Chondrocyte (in vitro differentiated cells): ENCODE measurements at places on chromosomes 1 and 21. TPM values are rescaled to one million over a fixed set of nuclear protein-coding genes. Genes with fewer than 3 reads are reported as not detected.

DNA sequence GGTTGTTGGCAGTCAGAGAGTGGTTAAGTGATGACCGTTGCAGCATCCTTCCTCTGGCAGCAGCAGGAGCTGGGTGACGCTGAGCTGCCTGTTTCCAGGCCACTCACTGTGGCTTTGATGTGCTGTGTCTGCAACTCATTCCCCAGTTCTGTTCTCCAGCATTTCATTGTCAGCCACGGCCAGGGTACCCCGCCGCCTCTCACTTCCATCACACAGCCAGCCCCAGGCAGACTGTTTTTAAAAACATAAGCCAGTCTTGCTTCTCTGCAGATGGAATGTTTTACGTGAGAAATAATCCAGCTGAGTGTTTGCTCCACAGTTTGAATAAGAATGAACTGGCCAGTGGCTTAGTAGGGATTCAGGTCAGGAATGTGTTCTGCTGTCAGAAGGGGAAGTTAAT is 21.5 kb upstream of the ST6GALNAC3 start:
- no peak for DNase-seq

DNA sequence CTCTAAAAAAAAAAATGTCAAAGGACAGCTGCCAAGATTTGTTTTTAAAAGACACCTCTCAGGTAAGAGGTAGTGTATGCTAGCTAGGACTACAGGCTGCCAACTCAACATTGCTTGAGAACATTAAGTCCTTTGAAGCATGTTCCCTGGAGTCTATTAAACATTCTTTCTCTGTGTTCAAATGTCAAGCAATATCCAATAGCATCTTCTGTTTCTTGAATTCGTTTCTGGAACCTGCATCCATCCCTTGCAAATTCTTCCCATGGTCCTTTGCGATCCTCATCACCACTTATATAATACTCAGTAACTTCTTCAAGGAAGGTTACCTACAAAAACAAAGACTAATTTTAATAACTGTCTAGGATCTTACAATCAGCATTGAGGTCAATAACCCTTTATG is 5.6 kb downstream of the PPP1R15B start:
- DNase-seq = no peak

The BARHL2 gene
- not detected in 3 replicates for total RNA-seq

The CLCNKA gene
- 0.12 to 0.31 TPM (median 0.21 TPM) in 3 replicates for total RNA-seq

The NEGR1 gene
- 6.4 to 9.0 TPM (median 7.7 TPM) in 3 replicates for total RNA-seq
